ENCODE measurements at places on chromosomes 11 and 22.

- no peak for DNase-seq
Measured at GRCh38 chr11:48088682-48089050, 108.3 kb downstream of the PTPRJ start.

GRCh38 chr11:86211619-86212018, 32.9 kb upstream of the EED start:
- DNase-seq, result no peak

GRCh38 chr11:73660497-73661034, 14.2 kb downstream of the PLEKHB1 start:
- DNase-seq, result no peak

GRCh38 chr11:70861559-70861958, 390.8 kb downstream of the SHANK2 start:
- DNase-seq, result no peak

GRCh38 chr11:121446752-121447156, 5.4 kb upstream of the SORL1 start:
- DNase-seq, result peak; percentile 17

DNA sequence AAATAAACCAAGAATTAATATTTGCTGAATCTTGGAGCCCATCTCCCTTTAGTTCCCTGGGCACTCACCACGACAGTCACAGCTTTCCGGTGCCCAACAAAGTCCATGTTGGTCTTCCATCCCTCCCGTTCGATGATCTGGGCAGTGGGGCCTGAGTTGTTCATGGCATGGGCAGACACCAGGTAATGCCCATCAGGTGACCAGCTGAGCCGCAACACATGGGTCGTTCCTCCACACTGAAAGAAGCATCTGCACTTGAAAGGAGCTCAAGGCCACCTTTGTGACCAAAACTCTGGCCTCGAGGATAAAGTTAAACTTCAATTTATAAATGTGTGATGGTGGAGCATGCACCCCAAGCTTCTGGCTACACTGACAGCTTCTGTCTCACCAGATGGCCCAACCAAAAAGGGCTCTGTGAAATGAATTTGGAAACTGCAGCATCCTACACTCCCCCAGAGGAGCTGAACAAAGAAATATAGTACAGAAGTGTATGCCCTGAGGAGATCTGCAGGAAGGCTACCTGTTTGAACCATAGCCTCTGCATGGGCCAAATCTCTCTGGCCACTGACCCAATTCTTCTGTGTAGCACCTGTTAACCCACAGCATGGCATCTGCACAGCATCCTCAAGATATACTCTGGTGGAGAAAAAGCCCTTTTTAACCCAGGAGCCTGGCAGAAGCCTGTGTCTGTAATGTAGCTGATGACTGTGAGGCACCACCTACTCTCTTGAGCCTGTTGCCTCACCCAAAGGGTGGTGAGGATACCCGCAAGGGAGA, 37.1 kb downstream of the HIRA start:
- DNase-seq, result no peak

GRCh38 chr11:46202149-46202548, 75.3 kb upstream of the CREB3L1 start:
- no peak for DNase-seq

DNA sequence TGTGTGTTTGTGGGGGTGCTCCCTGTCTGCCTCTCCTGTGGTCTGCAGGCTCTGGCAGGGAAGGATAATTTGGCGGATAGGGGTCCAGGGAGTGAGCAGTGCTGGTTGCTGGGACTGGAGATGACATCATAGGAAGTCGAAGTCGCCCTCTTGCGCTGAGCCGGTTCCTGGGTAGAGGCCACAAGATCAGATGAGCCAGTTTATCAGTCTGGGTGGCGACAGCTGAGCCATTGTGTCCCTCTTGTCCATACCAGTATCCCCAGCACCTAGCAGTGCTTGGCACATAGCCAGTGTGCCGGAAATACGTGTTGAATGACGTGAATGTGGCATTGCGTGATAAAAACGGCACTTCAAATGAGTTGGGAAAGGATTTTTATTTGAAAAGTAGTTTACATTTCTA, 9.8 kb downstream of the APOL5 start:
- peak; percentile 81 for DNase-seq

GRCh38 chr11:128471138-128471661, 116.2 kb downstream of the ETS1 start:
- DNase-seq, result no peak

- DNase-seq, result no peak
Measured at GRCh38 chr22:48333323-48333763, 1494.3 kb downstream of the BRD1 start.

DNA sequence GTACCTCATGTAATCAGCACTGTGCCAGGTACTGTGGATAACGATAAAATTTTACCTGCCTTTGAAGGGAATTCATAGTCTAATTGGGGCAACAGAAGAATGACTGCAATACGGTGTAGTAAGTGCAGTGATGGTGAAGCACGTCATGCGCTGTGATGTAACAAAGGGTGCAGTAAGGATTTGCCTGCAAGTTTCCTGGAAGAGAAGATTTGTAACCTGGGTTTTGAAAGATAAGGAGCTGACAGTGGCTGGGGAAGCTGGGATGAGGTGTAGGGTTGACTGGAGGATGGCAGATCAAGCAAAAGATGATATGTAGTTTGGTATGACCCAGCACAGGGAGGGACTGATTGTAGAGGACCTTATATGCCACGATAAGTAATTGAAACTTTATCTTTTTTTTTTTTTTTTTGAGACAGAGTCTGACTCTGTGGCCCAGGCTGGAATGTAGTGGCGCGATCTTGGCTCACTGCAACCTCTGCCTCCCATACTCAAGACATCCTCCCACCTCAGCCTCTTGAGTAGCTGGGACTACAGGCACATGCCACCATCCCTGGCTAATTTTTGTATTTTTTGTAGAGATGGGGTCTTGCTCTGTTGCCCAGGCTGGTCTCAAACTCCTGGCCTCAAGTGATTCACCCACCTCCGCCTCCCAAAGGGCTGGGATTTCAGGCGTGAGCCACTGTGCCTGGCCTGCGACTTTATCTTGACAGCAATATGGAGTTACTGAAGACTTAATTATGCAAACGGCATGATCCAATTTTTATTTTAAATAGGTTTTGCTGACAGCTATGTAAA, 11.3 kb downstream of the SDHD start:
- DNase-seq, result no peak

- no peak for DNase-seq
Measured at GRCh38 chr11:69915151-69915500, 95.9 kb upstream of the FGF3 start.

GRCh38 chr11:27392278-27393114, 29.5 kb upstream of the CCDC34 start:
- DNase-seq, result peak; percentile 93

- DNase-seq, result no peak
Measured at GRCh38 chr11:123525511-123525918, 95.4 kb downstream of the GRAMD1B start.
